ENCODE measurements at places on chromosomes 5 and 9.

GRCh38 chr5:174559141-174559540, 165.2 kb upstream of the MSX2 start:
- DNase-seq: peak; percentile 21

DNA sequence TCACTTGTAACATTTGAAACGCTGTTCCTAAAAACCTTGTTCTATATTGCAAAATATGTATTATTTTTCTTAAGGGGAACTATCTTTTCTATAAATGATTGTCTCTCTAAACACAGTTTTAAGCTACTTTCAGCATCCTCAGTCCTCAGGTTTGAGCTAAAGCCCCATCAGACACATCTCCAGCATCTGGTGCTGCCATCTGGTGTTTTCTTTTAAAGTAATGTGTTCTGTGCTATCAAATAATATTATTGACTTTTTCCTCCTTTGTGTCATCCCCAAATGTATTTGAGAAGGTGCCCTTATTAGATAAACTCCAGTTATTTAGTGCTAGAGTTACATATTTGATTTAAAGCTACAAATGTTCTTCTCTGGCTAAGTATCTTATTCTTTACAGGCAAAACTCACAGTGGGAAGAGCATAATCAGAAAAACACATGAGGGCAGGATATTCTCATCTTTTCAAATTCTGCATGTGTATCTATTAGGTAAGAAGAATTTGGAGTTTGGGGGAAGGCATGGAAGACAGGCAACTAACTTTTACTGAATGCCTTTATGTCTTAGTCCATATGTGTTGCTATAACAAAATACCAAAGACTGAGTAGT, 27.5 kb downstream of the ZNF474 start:
- peak; percentile 80 for DNase-seq

GRCh38 chr9:136671646-136672430, 9.1 kb downstream of the EGFL7 start:
- no peak for DNase-seq

GRCh38 chr5:151897896-151898295, 26.8 kb downstream of the GLRA1 start:
- DNase-seq: no peak

- no peak for DNase-seq
Observed at GRCh38 chr9:73146111-73146815, 5.4 kb upstream of the ANXA1 start.

DNA sequence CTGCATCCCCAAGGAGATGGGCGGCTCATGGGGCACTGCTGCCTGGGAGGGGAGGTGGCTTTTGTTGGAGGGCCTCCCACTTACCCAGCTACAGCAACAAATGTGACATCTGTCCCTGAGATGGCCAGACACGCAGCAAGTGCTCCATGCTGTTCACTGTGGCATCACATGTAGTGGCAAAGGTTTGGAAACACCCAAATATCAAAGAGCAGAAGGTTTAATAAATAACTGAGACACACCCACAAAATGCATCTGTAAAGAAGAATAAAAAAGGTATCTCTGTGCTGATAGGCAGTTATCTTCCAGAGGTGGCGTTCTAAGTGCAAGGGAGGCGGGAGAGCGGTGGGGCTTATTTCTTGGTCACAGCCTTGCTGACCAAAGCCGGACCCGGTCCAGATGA, 23.3 kb upstream of the CLPTM1L start:
- DNase-seq: no peak

- DNase-seq: no peak
Observed at GRCh38 chr5:107929080-107929479, 258.3 kb upstream of the EFNA5 start.

DNA sequence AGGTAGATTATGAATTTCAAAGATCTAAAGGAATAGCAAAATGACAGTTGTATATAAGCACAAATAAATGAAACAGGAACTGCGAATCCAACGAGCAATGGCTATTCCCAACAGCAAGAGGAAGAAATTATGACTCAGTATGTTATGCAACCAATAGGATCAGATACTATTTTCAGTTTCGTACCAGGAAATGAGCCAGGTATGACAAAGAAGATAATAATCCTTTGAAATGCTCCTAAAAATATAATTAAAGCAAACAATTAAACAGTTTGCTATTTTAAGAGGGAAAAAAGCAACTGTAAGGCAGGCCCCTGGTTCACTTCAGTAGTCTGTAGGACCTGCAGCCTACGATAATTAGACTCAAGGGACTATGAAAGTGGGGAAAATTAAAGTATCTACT, 58.9 kb downstream of the AUH start:
- DNase-seq: peak; percentile 89

DNA sequence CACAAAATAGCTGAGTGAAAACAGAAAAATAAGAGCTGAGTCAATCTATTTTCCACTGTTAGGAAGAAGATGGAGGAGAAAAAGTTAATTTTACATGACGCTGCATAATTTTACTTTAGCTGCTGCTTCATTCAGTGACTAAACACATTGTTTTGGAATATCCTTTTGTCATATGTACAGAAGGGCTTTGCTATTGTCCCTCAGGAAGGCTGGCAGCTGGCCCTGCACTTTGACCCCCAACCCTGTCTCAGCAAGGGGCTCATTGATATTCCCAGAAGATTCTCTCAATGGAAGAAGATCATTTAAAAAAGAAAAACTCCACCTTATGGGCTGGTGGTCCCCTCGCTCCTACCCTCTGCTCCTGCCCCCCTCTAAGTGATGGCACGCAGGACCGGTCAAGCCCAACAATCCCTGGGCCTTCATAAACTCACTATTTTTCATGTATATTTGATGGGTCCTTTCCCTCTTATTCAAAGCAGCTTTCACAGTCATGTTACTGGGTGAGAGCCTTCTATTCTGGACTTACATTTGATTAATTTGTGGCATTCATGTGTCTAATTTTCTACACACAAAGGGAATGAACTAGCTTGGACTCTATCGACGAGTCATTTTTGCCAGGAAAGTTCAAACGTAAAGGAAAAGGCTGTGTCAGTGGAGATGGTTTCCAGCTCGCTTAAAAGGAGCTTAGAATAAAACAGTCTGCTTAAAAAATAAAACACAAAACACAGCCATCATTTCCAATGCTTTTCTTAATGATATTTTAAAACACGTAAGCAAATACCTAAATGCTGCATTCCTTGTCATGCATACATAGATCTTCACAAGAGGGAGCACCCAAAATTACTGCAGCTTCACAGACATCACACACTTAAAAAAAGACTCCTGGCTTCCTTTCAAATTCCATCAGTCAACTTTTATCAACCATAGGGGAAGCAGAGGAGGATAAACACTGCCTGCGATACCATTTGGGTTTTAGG, 104.7 kb downstream of the EFNA5 start:
- DNase-seq: peak; percentile 32

DNA sequence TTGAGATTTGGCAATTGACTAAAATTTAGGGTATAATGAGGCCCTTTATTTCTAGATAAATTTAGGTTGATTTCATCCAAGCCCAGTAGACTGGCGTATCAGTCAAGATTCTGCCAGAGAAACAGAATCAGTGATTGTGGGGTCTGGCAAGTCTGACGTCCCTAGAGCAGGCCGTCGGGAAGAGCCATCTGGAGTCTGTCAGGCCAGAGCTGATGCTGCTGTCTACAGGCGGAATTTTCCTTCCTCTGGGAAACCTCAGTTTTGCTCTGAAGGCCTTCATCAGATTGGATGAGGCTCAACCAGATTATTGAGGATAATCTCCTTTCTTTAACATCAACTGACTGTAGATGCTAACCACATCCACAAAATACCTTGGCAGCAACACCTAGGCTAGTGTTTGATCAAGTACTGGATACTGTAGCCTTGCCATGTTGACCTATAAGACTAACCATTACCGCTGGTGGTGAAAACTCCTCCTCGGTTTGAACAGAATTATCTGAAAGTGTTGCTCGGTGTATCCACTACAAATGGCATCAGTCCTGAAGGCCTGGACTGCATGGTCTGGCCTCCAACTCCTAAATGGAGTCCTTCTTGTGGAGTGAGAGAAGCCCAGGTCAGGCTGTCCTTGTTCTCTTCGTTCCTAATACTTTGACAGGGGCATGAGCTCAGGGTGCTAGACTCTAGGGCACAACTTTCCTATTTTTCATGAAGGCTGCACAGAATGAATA, 83.2 kb upstream of the ANKH start:
- no peak for DNase-seq

GRCh38 chr5:50445296-50445949, 4.3 kb upstream of the EMB start:
- DNase-seq: no peak

DNA sequence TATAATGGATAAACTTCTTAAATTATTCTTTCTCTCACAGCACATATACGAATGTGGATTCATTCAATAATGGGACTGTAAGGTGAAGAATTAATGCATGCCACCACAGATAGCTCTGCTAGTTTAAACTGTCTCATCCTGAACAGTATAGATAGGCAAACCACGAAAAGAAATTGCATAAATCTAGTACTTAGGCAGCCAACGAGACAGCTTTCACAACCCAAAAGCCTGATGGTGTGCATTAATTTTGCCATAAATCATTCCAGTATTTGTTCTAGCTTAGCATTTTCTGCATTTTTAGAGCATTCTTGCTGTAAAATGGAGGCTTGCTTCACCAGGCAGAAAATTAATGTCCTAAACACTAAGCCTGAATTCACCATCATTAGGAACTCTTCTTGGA, 834.2 kb upstream of the DMAC1 start:
- DNase-seq: no peak

- DNase-seq: peak; percentile 83
Observed at GRCh38 chr5:96868603-96869371, 7.5 kb upstream of the ERAP2 start.

GRCh38 chr5:42514754-42515153, 91.5 kb downstream of the GHR start:
- DNase-seq: no peak

GRCh38 chr5:74040811-74041491, 415.0 kb downstream of the ARHGEF28 start:
- DNase-seq: no peak

DNA sequence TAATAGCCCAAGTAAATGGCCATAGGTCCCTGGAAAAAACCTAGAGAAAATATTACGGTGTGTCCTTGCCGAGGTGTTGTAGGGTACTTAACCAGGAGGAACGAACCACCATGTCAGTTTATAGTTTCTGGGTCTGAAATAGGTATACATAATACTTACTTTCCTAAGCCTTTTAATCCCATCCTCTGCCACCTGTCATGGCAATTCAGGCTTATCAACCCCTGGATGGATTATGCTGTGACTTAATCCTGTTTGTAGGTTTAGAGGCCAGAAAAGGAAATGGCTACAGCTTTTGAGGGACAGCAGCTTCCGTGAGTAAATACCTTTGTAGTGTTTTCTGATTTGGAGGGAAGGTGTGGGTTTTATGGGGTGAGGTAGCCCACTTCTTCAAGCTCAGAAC, 89.1 kb upstream of the PTPRD start:
- DNase-seq: no peak

GRCh38 chr5:160118349-160119141, 705 bp downstream of the PWWP2A start:
- DNase-seq: no peak

- peak; percentile 36 for DNase-seq
Observed at GRCh38 chr9:17422994-17423680, 155.7 kb upstream of the SH3GL2 start.

- peak; percentile 65 for DNase-seq
Observed at GRCh38 chr5:45454114-45454513, 242.1 kb downstream of the HCN1 start.

DNA sequence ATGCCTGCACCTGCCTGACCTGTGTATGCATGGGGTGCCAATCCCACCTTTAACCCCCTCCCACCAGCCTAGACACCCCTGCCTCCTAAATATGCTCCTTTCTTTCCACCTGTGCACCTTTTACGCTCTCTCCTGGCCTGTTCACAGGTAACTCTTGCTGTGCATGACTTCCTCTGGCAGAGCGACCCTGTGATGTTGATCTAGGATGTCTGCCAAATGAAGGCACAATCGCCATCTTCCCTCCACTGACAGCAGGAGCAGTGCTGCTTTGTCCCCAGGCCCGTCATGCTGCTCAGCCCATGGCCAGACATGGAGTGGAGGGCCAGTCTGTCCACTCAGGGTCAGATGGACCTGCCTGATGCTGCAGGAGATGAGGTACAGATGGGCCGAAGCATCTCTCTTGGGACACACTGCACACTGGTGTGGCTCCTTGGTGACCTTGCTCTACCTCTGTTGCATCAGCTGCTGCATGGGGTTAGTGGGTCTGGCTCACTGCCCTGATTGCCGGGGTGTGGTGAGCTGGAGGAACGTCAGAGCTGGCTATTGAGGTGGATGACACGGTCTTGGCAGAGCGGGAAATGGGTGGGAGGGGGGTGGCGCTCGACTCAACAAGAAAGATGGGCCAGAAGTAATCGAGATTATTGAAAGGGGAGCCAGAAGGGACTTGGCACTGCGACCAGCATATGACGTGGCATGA, 101.7 kb upstream of the PITX1 start:
- DNase-seq: peak; percentile 64

GRCh38 chr9:97367729-97368128, 44.2 kb upstream of the TDRD7 start:
- no peak for DNase-seq

GRCh38 chr9:81652058-81652687, 37.2 kb downstream of the TLE1 start:
- DNase-seq: no peak

- peak; percentile 77 for DNase-seq
Observed at GRCh38 chr5:37847978-37848425, 8.2 kb upstream of the GDNF start.

DNA sequence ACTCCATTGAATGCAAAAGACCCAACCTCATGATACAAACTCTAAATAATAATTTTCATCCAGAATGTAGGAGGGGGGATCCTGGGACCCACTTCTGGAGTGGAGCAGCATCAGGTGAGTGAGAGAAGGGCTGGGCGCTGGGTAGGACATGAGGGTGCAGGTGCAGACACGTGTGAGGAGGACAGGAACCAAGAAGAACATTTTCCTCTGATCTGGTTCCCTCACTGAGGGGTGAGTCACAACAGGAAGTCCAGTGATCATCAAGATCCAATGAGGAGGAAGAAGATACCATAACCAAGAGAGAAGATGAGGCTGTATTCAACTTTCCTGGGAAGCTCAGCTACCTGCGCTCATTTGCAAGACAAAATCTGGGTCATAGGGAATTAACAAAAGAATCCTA, 57.4 kb downstream of the SFXN1 start:
- DNase-seq: no peak

GRCh38 chr5:68554571-68555279, 339.2 kb downstream of the PIK3R1 start:
- DNase-seq: peak; percentile 93

- no peak for DNase-seq
Observed at GRCh38 chr9:83625178-83625577, 2.2 kb downstream of the IDNK start.

DNA sequence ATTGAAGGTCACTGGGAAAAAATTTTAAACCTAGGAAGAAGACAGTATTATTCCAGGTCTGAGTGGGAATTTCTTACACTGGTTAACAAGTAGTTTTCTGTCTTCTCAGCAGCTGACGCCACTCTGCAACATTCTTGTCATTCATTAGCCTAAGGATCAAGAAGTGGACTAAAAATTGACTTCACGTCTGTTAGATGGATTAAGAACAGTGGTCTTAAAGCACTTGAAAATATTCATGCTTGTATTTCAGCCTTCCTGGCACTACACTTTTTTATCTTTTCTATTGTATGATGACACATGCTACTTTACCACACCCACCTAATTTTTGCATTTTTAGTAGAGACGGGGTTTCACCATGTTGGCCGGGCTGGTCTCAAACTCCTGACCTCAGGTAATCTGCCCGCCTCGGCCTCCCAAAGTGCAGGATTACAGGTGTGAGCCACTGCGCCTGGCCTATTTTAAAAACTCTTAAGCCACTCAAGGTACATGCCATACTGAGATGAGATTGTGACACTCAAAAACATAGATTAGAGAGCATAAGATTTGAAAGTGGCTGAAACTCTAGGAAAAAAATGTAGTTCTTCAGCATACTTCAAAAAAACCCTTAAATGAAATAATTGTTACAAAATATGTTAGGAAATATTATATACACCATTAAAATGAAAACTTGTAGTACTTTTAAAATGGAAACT, 8.4 kb downstream of the MATR3 start:
- DNase-seq: no peak

All from iris pigment epithelial cell (primary cell).